ENCODE measurements at places on chromosomes 5 and 9.

DNA sequence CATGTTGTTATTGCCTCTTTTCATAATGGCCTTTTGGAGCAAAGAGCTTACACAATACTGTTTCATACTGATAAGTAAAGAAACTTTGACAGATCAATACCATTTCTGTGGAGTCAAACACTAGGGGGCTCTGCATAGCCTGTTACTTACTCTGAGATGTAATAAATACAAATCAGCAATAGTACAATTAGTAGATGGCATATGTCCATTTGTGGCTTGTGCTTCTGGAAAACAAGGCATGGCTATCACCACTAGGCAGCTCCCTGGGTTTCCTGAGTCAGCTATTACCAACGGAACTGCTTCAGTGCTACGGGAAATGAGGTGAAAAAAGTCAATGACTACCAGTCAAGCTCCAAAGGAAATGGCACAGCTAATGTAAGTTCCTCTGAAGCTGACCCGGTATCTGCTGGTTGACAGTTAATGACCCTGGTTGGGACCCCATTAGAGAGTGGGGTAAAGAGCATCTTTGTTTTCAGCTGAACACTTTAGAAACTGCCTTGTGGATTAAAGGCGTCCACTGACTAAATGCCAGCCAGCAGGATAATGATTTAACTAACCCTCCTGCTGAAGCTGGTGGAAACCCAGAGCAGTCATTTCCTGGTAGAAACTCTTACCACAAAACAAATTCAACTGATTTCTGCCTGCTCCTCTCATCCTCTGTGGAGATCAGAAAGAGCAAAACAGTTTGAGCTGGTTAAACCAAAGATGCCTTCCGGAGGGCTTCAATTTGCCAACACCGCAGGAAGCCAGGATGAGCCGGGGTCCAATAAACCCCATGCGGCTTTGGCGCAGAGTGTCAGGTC lies 69.0 kb upstream of the FAM169A start:
- DNase-seq = peak; percentile 71

DNA sequence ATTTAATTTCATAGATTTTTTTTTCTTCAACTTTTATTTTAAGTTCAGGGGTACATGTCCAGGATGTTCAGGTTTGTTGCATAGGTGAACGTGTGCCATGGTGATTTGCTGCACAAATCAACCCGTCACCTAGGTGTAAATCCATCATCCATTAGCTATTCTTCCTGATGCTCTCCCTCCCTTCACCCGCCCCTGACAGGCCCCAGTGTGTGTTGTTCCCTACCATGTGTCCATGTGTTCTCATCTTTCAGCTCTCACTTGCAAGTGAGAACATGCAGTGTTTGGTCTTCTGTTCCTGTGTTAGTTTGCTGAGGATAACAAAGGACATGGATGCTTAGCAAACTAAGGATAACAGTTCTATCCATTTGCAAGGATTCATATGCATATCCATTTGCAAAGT lies 209.1 kb upstream of the ADCY2 start:
- no peak for DNase-seq

DNA sequence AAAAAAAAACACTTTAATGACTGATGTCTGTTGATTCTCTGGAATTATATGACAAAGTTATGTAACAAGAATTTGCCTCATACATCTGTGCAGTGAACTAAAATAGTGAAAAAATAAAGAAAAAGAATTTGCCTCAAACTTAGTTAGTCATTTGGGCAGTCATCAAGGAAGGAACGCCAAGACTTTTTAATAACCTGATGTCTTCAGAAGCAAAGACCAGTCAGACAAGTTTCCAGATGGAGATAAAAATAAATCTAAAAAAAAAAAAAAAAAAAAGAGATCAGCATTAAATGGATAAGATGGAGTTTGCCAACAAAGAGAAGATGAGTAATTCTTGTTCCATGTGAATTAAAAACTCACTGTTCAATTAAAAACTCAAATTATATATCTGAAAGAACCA lies 52.3 kb upstream of the JMY start:
- peak; percentile 28 for DNase-seq

- DNase-seq = peak; percentile 35
These were observed 40.7 kb upstream of the S1PR3 start for GRCh38 chr9:88950341-88951154.

DNA sequence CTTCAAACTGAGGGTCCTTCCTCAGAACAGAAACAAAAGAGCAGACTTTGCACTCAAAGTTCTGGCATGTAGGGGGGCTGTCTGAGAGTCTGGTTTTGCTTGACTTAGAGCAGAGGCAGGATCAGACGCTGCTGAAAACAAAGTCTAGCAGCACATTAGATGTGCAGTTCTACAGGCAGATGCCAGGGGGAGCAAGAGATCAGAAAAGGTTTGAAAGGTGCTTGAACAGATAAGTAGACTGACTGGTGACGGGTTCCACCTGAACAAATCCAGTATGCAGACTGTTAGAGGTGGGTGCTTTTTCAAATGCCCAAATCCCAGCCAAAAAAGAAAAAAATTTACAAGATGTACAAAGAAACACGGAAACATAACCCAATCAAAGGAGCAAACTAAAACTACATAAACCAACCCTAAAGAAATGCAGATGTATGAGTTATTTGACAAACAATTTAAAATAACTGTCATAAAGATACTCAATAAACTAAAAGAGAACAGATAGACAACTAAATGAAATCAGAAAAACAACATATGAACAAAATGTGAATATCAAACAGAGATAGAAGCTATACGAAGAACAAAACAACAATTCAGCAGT lies 194.7 kb upstream of the FREM1 start:
- peak; percentile 2 for DNase-seq

DNA sequence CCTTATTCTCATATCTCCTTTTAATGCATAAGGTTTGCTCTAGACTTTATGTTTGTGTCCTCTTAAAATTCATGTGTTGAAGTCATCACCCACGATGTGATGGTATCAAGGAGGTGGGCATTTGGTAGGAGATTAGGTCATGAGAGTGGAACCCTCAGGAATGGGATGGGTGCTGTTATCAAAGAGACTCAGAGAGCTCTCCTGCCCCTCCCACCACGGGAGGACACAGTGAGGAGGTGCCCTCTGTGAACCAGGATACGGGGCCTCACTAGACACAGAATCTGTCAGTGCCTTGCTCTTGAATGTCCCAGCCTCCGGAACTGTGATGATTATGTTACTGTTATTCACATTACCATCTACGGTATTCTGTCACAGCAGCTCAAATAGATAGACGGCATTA lies 359.0 kb downstream of the IRX1 start:
- DNase-seq = no peak

- no peak for DNase-seq
These were observed 2306.2 kb upstream of the ACO1 start for GRCh38 chr9:30078195-30078594.

GRCh38 chr9:37931592-37931991 lies 27.7 kb upstream of the SLC25A51 start:
- DNase-seq = no peak

DNA sequence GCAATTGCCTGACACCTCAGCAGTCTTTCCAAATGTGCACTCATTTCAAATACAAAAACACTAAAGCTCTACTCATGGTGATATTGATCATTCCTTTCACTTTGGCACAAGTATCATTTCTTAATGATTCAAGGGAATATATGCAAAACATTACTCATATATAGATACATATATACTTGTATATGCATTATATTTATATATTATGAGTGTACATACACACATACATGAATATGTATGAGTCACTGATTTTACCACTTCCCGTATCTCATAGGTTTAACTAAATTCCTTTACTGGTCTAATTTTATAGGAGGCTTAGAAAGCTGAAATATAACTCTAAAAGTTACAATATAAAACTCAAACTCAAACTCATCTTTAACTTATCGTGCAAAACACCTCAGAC lies 156.5 kb downstream of the CDH9 start:
- DNase-seq = no peak

- DNase-seq = no peak
These were observed 258.7 kb upstream of the FBXL7 start for GRCh38 chr5:15241216-15241821.

DNA sequence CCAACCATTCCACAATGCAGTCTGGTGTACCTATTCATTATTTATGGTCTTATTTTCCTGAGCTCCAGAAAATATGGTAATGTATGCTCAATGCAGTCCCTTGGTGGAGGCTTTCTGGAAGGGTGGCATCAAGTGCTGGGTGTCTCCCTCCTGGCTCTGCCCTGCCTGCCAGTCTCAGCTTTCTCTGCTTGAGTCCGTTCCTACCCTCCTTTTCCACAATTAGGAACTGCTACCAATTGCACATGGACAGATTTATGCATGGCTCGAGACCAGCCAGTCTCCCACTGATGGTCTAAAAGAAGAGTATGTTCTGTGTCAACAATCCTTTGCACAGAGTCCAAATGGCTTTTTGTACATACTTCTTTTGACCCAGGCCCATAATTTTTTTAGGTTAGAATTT lies 189.8 kb downstream of the TLE1 start:
- no peak for DNase-seq

DNA sequence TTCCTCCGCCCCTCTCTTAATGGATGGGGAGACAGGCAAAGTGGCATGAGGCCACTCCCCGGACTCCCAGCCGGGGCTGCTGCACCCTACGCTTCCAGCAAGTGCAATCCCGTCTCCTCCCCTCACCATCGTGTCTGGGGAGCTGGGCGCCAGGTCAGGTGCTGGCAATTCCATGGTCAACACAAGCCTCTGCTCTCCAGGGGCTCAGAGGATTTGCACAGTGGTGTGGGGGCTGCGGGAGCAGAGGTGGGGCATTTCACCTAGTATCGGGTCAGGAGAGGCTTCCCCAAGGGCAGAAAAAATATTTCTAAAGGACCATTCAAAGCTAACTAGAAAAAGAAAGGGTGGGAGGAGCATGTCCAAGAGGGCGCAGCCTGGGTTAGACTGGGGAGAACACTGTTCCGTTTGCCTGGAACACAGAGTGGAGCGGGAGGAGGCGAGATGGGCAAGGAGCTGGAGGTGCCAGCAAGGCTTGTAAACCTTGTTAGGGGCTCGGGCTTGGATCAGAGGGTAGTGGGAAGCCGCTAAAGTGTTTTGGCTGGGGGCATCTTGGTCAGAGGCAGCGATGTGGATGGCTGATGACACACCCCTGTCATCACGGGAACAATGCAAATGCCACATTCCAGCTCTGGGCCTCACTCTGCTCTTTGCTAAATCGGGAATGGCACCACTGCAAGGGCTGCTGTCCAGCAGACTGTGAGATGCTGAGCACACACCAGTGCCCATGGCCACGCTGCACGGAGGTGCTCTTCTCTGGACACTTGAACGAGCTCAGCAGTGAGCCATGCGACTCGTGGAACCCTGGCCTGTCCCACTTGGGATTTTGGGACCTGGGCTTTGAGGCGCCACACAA lies 191.7 kb downstream of the CDK5RAP2 start:
- DNase-seq = no peak

DNA sequence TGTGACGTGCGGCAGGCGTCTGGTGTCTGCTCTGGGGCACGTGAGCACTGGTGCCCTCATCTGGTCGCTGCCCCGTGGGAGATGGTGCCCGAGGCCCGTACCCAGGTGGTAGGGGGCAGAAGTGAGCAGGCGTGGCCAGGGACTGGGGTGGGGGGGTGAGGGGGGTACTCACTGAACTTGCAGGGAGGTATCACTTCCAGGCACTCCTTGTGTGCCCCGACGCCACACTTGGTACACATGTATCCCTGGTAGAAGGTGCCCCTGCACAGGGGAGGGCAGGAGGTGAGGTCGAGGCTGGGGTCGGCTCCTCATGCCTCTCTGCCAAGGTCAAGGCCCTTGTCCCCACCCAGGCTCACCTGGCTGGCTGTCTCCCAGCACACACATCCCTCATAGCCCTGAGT lies 45.2 kb upstream of the SARDH start:
- DNase-seq = no peak

DNA sequence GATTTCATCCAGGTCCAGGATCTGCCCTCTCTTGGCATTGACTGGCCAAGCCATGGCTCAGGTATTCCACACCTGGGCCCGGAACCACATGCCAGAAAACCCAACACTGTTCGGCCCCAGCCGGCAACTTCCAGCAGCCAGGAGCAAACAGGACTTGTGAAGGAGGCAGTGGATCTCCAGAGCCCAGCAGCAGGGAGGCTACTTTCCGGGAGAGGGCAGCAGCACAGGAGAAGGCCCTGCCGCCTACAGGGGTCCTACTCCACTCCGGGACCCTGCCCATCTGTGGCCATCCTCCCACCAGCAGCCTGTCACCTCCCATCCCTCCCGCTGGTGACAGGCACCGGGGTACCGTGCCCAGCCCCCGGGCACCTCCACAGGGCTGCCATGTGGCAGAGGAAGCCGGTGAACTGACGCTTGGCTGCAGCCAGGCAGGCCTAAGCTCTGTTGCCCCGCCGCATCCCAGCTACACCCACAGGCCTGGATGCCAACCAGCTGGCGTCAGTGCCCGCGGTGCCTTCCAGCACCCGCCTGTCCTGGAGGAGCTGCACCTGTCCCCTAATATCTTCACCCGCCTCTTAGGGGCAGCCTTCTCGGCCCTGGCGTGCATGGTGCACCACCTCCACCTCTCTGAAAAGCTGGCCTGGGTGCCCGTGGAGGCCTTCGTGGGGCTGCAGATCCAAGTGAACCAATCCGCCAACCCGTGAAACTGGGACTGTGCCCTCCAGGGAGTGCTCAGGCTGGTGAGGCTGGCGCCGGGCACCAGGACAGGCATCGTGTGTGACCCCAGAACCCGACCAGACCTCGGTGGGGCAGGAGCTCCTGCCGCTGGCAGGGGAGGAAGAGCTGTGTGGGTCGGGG lies 18.9 kb upstream of the SLC30A5 start:
- no peak for DNase-seq

GRCh38 chr9:88932766-88933165 lies 58.5 kb upstream of the S1PR3 start:
- DNase-seq = no peak

GRCh38 chr5:36359267-36359666 lies 57.6 kb upstream of the RANBP3L start:
- no peak for DNase-seq

GRCh38 chr9:113854310-113854709 lies 21.8 kb upstream of the ZNF618 start:
- no peak for DNase-seq

DNA sequence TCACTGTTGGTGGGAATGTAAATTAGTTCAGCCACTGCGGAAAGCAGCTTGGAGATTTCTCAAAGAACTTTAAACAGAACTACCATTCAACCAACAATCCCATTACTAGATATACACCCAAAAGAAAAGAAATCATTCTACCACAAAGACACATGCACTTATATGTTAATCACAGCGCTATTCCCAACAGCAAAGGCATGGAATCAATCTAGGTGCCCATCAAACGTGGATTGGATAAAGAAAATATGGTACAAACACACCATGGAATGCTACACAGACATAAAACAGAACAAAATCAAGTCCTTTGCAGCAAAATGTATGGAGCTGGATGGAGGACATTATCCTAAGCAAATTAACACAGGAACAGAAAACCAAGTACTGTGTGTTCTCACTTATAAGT lies 42.1 kb downstream of the PRUNE2 start:
- no peak for DNase-seq

- DNase-seq = no peak
These were observed 317.0 kb upstream of the RFX3 start for GRCh38 chr9:3842839-3843238.

DNA sequence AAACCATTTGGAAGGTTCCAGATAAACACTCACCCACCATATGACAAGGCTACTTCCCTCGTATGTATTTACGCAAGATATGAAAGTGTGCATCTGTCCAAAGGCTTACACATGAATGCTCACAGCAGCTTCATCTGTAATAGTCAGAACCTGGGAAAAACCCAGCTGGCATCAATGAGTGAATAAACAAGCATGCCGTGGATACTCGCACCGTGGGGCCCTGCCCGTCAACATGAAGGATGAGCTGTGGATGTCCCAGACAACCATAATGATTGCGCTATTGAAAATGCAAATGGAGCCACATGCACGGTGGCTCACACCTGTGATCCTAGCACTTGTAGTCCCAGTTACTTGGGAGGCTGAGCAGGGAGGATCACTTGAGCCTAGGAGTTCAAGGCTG lies 60.6 kb upstream of the FCN1 start:
- DNase-seq = no peak

All from AG09309 (cell line).